ENCODE measurements at places on chromosomes 6 and 20.
A peak's percentile ranks its signal among the peaks of the same experiment; 100 is the strongest.

DNA sequence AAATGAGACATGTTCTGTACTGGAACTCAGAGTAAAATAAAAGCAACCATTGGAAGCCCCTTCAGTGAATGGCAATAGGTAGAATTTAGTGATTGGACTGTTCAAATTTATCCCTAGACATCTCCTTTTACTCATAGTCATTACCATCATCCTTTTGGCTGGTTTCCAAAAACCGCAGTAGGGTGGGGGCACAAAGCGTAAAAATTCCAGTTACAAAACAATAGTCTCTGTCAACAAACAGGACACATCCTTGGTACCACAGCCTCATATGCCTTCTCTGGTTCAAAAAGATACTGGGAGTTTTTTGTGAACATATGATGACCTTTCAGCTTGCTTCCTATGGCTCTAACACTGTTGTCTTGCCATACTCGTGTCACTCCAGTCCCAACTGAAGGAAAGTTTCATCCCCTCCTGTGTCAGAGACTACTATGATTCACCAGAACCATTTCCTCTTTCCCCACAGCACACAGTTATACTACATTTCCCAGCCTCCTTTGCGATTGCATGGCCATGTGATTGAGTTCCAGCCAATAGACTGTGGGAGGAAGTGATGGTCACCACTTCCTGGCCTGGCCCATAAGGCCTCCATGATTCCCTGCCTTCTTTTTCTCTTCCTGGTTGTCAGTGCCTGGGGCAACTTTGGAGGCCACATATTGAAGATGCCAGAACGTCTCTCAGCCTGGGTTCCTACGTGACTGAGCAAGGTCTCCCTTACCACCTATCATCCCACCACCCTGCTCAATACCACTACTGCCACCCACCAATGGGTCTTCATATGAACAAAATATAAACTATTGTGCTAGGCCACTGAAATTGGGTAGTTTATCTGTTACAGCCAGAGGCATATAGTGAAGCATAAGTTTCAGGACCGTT lies 162.4 kb downstream of the ID4 start:
- DNase-seq: no peak

DNA sequence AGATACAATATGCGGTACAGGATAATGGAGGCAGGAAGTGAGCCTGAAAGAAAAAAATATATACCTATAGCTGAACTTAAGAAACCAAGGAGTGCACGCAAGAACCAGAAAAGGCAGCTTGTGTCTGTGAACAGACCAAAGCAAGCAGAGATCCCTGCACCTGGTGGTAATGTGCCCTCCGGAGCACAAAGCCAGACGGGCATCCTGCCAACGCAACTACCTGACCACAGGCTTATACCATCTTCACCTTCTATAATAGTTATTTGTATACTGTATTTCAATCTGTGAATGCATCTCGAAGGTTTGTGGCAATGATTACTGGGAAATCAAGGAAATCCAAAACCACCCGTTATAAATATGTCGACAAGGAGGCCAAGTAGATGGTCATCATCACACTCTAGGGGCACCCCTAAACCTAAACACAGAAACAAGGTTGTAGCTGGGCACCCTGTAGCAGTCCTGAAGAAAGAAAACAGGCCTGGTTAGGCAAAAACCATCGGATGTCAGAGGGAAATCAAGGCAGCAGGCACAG lies 801 bp downstream of the FBXL4 start:
- DNase-seq: peak; percentile 26

- no peak for DNase-seq
These were observed 24.7 kb downstream of the C20orf203 start for GRCh38 chr20:32648761-32649650.

DNA sequence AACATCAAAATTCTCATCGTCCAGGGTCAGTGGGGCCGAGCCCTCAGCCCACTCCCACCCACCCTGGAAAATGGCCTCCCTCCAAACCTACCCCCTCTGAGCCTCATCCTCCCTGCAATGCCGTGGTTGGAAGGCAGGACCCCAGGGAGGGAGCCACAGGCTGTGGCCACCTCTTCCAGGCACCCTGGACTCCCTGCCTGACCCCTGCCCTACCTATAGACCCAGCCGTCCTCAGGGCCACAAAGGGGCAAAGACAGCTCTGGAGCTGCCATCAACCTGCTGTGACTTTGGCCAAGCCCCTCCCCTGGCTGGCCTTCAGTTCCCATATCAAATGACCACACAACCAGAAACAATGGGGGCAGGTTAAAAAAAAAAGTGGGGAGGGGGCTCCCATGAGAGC lies 2.3 kb upstream of the UCKL1 start:
- DNase-seq: no peak

DNA sequence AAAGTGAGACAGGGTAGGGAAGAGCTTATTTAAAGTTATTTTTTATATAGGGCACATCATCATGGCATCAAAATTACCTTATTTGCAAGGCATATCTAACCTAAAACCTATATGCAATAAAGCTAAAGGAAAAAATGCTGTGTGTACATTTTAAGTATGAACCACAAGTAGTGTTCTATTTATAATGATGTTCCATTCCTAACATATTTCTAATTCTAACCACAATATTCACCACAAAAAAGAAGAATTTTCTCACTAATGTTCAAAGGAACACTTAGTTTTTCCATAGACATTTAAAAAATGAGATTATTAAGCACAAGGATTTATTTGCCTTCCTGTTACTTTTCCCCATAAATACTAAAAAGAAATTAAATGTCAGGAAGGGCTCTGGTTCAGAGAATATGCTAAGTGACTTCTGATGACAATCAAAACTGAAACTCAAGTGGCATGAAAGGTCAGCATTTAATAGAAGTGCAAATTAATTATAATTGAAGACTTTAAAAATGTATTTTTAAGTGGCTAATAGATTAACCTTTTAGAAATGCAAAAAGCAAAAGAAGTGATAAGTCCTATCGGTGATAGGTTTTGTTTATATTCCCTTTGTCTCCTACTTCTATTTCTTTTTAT lies 25.1 kb downstream of the GPR63 start:
- no peak for DNase-seq

- no peak for DNase-seq
These were observed 18.8 kb downstream of the MRPL14 start for GRCh38 chr6:44108471-44108870.

DNA sequence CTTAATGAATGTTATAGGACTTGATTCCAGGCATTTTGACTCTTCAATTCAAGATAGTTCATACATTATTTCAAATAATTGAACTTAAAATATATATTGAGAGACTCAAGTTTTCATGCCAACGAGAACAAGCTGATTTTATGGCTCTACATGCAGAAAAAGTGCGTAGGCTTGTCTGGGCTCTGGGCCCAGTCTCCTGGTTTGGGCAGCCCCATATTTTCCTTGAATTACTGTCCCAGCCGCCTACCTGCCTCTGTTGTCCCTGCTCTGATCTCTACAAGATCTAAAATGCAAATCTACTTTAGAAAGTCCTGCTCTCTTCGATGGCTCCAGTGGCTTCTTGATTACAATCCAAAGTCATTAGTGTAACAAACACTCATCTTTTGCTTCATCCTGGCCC lies 537.4 kb upstream of the CHD6 start:
- DNase-seq: no peak

- no peak for DNase-seq
These were observed 179.5 kb upstream of the LAMP5 start for GRCh38 chr20:9334866-9335265.

- no peak for DNase-seq
These were observed 13.3 kb upstream of the KCNK15 start for GRCh38 chr20:44732327-44732726.

DNA sequence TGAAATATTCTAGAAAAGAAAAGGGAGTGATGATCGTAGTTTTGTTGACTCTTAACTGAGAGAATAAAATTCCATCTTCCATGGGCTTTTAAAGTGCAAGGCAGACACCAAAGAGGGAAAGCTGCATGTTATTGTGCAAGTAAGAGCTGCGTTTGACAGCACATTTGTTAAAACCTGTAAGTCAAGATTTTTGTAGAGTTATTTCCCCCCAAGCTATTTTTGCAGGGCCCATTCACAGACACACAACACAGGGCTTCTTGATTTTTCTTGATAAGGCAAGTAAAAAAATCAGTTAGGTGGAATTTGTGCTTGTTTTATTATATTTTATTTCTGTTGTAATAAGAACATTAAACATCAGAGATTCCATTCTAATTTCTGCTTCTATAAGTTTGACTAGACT lies 13.8 kb downstream of the CFAP206 start:
- no peak for DNase-seq

GRCh38 chr20:11207749-11208502 lies 534.1 kb upstream of the JAG1 start:
- no peak for DNase-seq

DNA sequence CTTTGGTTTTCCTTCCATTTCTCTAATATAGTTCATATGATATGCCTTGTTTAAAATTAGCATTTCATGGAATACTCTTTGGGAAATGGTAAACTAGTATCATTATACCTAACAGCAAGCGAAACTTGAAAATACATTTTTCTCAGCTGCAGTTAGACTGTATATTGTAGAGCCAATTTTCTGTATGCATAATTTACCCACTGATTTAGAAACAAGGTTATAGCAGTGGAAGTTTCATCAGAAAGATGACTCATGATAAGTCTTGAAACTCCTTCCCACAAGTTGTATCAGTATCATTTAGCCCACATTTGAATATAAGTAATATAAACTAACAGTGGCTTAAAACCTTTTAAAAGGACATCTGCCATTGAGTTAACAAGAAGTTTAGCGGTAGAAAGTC lies 164.8 kb upstream of the BMP5 start:
- DNase-seq: no peak

- DNase-seq: no peak
These were observed 136.0 kb upstream of the CNR1 start for GRCh38 chr6:88301888-88302768.

Data from cerebellar nuclear complex (tissue), 1 donor.